BJ (cell line): ENCODE measurements at places on chromosomes 6 and 20. TPM values are rescaled to one million over a fixed set of nuclear protein-coding genes. Genes with fewer than 3 reads are reported as not detected.

DNA sequence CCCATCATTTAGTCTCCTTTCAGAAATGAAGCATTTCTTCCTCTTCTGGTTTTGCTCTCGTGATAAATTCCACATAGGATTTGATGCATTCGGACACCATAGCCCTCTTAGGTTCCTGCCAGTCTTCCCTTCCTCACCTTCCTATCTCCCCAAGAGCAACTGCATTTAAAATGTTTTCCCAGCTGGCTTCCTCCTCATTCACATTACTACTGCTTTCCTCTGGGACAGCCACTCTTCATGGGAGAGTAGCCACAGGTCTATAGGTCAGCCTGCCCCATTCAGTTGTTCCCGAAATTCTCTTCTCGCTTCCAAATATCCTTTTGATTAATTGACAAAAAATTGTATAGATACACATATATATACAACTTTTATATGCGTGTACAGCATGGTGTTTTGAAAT is 214.2 kb upstream of the PDE10A start:
- no peak for DNase-seq

DNA sequence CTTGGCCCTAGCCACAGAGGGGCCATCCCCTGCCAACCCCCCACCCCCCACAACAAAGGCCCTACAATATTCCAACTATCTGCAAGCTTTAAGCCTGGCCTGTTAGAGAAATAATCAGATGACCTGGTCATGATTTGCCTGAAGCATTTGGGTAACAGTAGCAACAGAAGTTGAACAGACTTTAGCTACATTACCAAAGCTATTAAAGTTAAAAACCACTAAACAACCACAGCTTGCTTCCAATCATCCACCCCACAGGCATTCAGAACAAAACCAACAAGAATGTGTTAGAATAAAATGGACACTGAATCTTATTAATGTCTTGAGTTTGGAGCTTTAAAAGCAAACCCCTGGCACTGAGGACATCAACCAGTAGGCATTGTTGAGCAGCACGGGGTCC is 250.9 kb downstream of the LRFN2 start:
- no peak for DNase-seq

- DNase-seq = no peak
These were observed 35.0 kb downstream of the FOXF2 start for GRCh38 chr6:1424306-1424927.

- no peak for DNase-seq
These were observed 139.4 kb upstream of the RREB1 start for GRCh38 chr6:6968357-6968730.

- DNase-seq = no peak
These were observed 19.0 kb downstream of the SMAP1 start for GRCh38 chr6:70686548-70687133.

TRIM40 gene
- not detected in 2 replicates for polyA plus RNA-seq

PTGIS gene
- 28.8 and 39.0 TPM in 2 replicates for polyA plus RNA-seq
